ENCODE measurements at places on chromosomes 2 and 18.
A peak's percentile ranks its signal among the peaks of the same experiment; 100 is the strongest.

GRCh38 chr2:68282811-68283418, 30.6 kb upstream of the PPP3R1 start:
- no peak for DNase-seq

DNA sequence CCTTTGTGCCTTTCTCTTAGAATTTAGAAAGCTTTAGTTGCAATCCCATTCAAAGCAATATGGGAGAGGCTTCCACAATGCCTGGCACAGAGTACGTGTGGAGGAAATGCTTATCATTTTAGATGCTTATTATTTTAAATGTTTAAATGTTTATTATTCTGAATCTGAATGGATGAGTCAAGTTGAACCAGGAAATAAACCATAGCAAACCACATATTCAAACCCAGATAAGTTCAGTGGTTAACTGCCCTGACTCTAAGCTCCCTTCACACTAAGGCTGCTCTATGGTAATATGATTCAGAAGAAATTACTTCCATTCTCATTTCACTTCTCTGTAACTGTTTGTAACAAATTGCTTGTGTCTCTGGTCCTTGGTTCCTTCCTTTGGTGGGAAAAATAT, 5.2 kb upstream of the PPP4R1 start:
- DNase-seq = peak; percentile 33

DNA sequence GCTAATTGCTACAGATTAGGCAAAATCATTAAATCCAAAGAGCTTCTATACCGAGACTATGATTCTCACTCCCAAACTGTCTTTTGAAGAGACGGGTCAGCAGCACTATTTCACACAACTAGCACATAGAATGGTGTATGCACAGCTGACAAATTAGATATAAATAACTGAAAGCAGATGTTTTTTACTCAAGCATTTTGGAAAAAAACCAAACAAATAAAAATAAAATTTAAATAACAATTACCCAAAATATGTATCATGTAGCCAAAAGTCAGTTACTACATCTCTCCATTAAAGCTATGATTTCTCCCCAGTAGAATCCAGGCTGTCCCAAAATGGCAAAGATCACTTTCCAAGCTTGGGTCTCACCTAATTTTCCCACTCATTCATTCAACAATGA, 107.9 kb downstream of the TMEM163 start:
- DNase-seq = no peak

DNA sequence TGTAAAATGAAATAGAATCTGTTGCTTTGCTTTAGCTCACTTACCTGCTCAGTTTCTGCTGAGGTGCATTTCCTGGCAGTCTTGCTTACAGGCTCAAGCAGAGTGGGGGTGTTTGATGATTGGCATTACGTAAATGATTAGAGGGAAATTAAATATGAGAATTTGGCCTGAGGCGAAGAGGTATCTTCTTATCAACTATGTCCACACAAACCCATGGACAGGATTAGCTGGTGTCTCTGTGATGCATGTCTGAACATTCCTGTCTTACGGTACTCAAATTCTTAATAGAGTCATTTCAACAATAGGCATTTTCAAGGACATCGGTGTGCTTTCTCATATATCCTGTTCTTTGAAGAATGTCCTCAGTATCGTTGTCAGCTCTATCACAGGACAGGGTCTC, 102.1 kb downstream of the PRPF40A start:
- no peak for DNase-seq

GRCh38 chr18:13258921-13259320, 40.4 kb downstream of the LDLRAD4 start:
- DNase-seq = no peak

DNA sequence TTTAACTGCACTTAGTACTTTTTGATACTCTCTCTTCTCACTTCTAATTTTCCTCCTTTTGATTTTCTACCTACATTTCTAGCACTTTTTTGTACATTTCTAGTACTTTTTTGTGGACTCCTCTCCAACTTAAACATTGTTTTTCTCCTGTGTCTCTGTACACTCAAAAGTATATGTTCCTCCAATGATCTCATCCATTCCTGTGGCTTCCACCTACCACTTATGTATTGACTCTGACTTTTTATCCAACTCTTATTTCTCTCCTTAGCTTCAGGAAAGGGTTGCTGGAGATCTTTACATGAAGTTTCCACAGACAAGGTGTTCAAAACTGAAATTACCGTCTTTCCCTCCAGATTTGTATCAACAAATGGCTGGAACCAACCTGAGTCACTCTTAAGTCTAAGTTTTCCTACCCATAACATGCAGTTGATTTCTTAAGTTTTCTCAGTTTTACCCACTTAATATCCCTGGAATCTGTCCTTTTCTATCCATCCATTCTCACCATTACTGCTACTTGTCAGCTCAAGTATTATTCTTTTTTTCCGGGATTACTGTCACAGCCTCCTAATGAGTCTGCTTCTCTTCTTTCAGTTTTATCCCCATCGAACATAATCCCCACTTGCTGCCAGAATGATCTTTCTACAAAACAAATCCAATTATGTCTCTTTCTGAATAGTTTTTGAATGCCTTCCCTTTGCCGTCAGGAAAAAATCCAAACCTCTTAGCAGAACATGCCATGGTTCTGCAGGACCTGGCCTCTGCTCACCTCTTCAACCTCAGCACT, 22.6 kb upstream of the PELI1 start:
- no peak for DNase-seq

- no peak for DNase-seq
Measured at GRCh38 chr2:88865801-88866371, 174.4 kb downstream of the RPIA start.

DNA sequence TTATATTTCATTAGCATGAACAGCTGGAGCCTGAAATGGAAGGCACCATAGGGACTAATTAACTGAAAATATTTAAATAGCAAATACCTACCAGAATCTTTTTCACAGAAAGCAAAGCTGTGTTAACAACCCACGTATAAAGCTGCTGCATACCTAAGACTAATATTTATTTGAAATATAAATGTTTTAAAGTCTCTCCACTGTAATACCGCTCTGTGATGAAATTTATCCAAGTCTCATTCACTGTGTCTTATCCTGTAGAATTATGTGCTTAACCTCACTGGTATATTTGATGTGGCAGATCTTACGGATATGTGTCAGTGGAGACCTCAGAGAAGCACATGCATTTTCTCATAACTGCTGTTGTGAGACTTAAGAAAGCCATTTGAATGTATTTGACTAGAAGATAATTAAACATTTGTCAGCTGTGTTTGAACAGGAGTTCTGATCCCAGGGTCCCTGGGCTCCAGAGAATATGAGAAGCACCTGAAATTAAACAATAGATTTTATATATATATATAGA, 373.3 kb downstream of the ZNF804A start:
- no peak for DNase-seq

Data from MG63 (cell line).